ENCODE measurements at places on chromosomes 5 and 9.

DNA sequence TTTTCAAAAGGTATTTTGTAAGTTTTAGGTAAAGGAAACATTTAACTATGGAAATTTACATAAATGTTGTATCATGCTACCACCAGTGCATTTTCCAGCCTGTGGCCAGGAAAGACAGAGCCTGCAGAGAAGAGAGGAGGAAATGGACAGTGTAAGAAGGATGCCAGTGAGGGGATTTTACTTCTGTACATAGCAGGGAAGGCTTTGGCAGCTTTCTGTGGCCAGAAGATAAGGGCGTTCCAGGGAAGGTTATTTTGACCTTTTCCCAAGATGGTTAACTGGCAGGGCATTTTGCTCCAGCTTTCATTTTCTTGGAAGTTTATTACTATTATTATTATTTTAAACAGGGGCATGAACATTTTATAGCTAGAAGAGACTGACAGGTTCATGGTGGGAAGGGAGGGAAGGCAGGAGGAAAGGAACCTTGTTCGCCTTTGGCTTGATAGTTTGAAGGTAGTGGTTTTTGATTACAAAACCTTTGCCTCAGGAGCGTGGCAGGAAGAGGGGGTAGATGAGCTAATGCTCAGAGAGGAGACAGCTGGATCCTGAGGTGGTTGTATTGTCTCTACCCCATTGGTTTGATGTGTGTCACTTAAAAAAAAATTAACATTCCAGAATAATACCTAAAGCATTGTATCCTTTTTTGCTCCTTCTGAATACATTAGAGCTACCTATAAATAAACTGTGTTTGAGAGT, 4.1 kb downstream of the ISOC1 start:
- no peak for DNase-seq

GRCh38 chr9:131980267-131981016, 99.2 kb downstream of the MED27 start:
- DNase-seq = no peak

GRCh38 chr9:121673576-121673975, 22.1 kb downstream of the DAB2IP start:
- DNase-seq = no peak

- DNase-seq = no peak
These were observed 19.3 kb downstream of the DMRT3 start for GRCh38 chr9:995781-996180.

DNA sequence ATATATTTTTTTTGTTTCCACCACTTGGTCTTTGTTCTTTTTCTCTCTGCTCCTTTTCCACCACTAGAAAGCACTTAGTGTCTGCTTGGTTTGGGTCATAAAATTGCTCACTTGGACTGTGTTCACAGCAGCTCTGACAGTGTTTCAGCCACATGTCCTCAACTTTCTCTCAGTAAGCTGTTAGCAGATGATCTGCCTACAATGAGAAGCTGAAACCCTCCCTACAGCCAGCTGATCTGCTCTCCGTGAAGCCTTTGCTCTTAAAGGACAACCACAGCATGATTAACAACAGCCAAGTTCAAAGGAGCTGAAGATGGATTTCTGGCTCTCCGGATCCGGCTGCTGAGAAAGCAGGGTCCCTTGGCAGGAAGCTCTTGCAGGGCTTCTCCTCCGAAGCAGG, 31.6 kb downstream of the PRLR start:
- DNase-seq = no peak

DNA sequence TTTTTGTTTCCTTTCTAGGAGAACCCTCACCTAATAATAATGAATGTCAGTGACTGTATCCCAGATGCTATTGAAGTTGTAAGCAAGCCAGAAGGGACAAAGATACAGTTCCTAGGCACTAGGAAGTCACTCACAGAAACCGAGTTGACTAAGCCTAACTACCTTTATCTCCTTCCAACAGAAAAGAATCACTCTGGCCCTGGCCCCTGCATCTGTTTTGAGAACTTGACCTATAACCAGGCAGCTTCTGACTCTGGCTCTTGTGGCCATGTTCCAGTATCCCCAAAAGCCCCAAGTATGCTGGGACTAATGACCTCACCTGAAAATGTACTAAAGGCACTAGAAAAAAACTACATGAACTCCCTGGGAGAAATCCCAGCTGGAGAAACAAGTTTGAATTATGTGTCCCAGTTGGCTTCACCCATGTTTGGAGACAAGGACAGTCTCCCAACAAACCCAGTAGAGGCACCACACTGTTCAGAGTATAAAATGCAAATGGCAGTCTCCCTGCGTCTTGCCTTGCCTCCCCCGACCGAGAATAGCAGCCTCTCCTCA, 87.1 kb downstream of the OSMR start:
- no peak for DNase-seq

DNA sequence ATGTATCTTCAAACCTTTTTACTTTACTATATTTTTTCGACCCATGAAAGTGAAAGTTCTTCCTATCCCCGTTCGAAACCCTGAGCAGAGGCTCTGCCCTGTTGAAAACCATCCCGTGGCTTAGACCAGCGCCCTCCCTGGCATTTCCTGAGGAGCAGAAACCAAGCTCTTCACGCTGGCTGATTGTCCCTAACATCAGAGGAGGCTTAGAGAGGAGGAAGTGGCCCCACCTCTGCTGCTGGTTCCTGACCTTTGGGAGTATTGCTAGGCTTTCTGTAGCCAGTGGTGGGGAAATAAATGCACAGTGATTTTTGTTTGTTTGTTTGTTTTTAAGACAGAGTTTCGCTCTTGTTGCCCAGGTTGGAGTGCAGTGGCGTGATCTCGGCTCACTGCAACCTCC, 4.2 kb upstream of the PTGES start:
- DNase-seq = no peak

GRCh38 chr9:128540634-128541360, 11.6 kb upstream of the SPTAN1 start:
- DNase-seq = no peak

GRCh38 chr5:150411245-150411979, 1.3 kb downstream of the CD74 start:
- DNase-seq = no peak

- DNase-seq = no peak
These were observed 64.3 kb downstream of the RXRA start for GRCh38 chr9:134390537-134390936.

GRCh38 chr5:1437876-1438559, 7.2 kb downstream of the SLC6A3 start:
- no peak for DNase-seq

GRCh38 chr5:140038373-140038957, 4.6 kb downstream of the NRG2 start:
- no peak for DNase-seq

DNA sequence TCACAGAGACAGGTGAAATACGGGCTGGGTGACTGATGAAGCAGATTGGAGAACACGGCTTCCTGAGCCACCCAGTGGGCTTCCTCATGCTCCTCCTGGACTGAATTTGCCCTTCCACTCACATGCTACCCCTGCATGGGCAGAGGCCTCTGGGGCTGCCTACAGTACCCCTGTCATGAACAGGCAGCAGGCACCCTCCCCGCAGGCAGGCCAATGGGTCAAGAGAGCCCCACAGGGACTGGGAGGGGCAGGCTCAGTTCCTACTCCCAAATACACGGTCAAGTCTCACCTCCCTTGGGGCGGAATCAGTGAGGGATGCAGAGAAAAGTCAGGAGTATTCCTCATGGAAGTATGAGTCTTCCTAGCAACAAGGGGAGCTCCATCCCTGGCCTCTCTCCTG, 48.6 kb upstream of the ZBTB43 start:
- DNase-seq = no peak

GRCh38 chr9:33329117-33329563, 38.8 kb downstream of the NFX1 start:
- DNase-seq = no peak

- DNase-seq = no peak
These were observed 23.3 kb downstream of the TRIO start for GRCh38 chr5:14166437-14166836.

DNA sequence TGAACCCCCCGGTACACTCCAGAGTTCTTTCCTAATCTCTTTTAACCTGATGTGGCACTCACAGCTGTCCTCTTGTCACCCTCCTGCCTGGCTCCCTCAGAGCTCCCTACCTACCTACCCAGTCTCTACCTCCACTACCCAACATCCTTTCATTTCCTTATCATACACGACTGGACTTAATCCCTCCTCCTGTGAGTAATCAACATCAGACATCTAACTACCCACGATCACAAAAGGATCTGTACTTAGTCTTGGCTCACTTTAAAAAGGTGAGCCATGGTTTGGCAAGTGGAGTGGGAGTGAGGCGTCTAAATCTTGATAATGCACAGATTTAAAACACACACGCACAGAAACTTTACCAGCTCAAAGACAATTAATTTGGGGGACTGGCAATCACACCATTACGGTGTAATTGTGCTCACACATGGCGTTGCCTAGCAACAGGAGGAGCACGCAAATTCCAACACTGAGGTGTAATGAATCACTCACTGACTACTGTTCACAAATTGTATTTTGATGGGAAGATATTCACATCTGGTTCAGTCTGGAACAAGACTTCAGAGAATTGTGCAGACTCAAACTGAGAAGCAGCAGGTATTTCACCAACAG, 235.9 kb downstream of the EPB41L4A start:
- no peak for DNase-seq

GRCh38 chr9:35702696-35703095, 13.0 kb upstream of the TPM2 start:
- DNase-seq = no peak

DNA sequence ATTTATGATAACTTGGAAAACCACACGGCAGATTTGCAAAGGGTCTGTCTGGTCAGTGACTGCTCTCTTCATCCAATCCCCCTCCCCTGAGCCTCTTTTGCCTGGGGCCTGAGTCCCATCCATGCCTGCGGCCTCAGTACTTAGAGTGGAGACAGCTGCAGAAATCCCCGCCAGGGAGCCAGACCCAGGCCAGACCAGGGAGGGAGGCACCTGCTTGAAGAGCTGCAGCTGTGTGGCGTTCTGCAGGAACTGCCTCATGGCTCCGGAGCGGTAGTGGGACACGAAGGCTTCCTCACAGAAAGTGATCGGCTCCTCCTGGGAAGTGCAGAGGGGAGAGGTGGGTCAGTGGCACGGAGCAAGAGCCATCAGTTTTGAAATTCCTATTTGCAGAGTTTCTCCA, 101.6 kb downstream of the CRB2 start:
- DNase-seq = no peak

- DNase-seq = no peak
These were observed 30.3 kb downstream of the MELK start for GRCh38 chr9:36603006-36603405.

DNA sequence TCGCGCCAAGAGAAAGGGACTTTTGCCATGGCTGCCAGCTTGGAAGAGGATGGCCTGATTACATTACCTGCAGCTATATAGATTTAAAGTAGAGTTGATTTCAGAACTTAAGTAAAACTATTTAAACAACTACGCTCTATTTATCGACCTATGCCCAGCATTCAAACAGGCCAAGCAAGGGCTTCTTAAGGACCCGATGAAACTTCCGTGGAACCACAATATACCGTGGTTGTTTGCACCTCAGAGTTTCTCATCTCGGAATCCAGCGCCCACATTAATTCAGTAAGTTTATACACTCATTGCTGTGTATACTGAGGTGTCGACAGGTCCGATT, 505 bp upstream of the CDC14B start:
- no peak for DNase-seq

GRCh38 chr5:125343015-125343414, 596.6 kb upstream of the ZNF608 start:
- DNase-seq = no peak

DNA sequence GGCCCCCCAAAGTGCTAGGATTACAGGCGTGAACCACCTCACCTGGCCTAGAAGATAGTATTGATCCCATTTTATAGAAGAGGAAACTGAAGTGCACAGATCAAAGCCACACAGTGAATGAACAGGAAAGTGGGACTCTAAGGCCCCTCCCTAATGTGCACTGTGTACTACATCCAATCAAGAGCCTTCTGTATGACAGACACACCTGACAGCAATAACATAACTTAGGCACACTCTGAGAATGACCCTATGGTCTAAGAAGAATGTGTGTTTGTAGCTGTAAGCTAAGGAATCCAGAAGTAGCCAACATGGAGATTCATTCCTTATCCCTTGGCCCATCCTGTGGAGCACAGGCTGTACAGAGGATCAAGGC, 271.2 kb downstream of the SMARCA2 start:
- no peak for DNase-seq

- DNase-seq = no peak
These were observed 15.1 kb upstream of the ZCCHC7 start for GRCh38 chr9:37105234-37105633.

DNA sequence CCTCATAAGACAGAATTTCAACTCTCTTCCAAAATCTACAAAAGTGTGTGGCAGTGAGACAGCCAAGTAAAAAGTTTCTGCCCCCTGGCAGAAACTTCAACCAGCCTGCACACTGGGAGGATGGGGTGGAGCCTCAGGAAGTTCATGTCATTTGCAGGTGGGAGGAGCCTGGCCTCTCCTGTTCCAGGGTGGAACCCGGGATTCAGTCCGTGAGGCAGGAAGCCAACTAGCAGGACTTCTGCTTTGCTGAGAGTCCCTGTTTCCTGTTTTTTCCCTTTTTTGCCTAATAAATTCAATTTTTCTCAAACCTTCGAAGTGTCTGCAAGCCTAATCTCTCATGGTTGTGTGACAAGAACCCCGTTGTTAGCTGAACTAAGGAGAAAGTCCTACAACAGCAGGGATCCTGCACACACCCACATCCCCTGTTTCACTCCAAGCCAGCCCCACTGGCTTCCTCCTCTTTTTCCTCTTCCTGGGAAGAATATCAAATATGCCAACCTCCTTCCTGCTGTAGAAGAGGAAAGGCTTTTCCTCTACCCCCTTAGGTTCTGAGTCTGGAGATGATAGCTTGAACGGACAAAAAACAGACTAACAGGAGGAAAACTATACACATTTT, 69.3 kb downstream of the ALDH7A1 start:
- DNase-seq = no peak

GRCh38 chr5:102811972-102812371, 56.9 kb downstream of the PAM start:
- no peak for DNase-seq
